ENCODE measurements at places on chromosomes 7 and 10.

GRCh38 chr7:29748286-29749099 is 57.8 kb upstream of the WIPF3 start:
- H3K4me3 ChIP-seq, result no peak overlapping the region
- peaks cover 12% of the 10 kb centered on the region for H3K27me3 ChIP-seq
- no peaks in the 10 kb centered on the region for H3K36me3 ChIP-seq
- no peak for DNase-seq
- no peaks in the 10 kb centered on the region for H3K4me1 ChIP-seq

DNA sequence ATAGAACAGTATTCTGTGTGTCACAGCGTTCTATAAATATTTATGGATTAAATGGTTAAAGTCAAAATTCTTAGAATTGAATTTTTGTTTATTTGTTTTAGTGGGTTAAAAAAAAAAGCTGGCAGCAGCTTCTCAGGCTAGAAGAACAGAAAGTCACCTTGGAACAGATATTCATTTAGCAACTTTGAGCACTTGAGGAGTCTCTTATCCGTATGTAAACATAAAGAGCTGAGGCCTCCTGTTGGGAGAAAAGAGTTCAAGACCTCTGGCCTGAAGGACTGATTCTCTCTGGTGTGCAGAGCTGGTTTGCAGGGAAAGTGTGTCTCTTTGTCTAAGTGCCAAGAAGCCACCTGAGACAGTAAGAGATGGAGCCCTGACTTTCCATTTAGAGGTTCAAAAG is 109.9 kb downstream of the HERPUD2 start:
- no peak overlapping the region for H3K27ac ChIP-seq
- peaks cover 16% of the 10 kb centered on the region for H3K27me3 ChIP-seq
- no peaks in the 10 kb centered on the region for H3K4me1 ChIP-seq
- no peaks in the 10 kb centered on the region for H3K36me3 ChIP-seq

GRCh38 chr10:3886191-3886590 is 101.2 kb upstream of the KLF6 start:
- no peak for DNase-seq
- H3K4me3 ChIP-seq, result no peak overlapping the region
- H3K4me1 ChIP-seq, result peaks cover 23% of the 10 kb centered on the region

GRCh38 chr10:5809527-5810154 is 3.6 kb downstream of the GDI2 start:
- H3K36me3 ChIP-seq, result peaks cover 25% of the 10 kb centered on the region
- DNase-seq, result no peak
- peaks cover 38% of the 10 kb centered on the region for H3K4me1 ChIP-seq
- H3K27ac ChIP-seq, result peak overlapping the region; percentile 92

- H3K36me3 ChIP-seq, result peaks cover 24% of the 10 kb centered on the region
- H3K27ac ChIP-seq, result no peak overlapping the region
- no peak overlapping the region for H3K4me3 ChIP-seq
- DNase-seq, result no peak
- H3K27me3 ChIP-seq, result no peaks in the 10 kb centered on the region
These were observed 52.0 kb downstream of the PTEN start for GRCh38 chr10:87915406-87915805.

- H3K36me3 ChIP-seq, result no peaks in the 10 kb centered on the region
- DNase-seq, result no peak
- no peak overlapping the region for H3K4me3 ChIP-seq
- no peaks in the 10 kb centered on the region for H3K4me1 ChIP-seq
These were observed 130.0 kb upstream of the LRRTM3 start for GRCh38 chr10:66795866-66796265.

- no peak overlapping the region for H3K27ac ChIP-seq
- peaks cover 5% of the 10 kb centered on the region for H3K27me3 ChIP-seq
- no peak overlapping the region for H3K4me3 ChIP-seq
These were observed 132.9 kb downstream of the BICC1 start for GRCh38 chr10:58645416-58646146.

DNA sequence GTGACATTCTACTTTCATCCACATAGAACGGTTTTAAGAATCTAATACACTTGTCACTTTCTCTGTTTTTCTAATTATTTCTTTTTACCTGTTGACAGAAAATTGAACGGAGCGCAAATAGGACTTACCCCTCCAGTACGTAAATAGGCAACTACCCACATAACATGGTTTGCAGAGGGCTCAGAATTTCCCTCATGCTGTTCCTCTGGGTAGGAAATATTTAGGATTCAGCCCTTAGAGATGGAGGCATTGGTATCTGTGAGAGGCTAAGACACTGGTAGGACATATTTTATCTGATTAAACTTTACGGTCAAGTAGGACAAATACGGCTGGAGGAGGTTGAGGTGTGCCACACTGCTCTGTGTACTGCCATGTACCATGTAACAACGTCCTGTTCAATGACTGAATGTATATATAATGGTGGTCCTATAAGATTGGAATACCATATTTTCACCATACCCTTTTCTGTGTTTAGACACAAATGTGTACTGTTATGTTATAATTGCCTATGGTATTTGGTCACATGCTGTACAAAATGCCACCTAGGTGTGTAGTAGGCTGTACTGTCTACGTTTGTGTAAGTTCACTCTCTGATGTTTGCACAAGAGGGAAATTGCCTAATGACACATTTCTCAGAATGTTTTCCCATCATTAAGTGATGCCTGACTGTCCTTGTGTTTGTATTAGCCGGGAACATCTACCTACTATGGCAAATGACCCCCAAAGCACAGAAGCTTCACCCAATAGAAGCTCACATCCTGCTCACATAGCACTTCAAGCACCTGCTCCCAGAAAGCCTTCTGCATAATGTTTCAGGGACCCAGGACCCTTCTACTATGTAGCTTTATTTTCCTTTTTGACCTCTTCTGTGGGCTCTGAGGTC is 429.4 kb upstream of the AKR1E2 start:
- no peaks in the 10 kb centered on the region for H3K4me1 ChIP-seq
- no peak for DNase-seq
- H3K36me3 ChIP-seq, result no peaks in the 10 kb centered on the region
- peaks cover 12% of the 10 kb centered on the region for H3K27me3 ChIP-seq

DNA sequence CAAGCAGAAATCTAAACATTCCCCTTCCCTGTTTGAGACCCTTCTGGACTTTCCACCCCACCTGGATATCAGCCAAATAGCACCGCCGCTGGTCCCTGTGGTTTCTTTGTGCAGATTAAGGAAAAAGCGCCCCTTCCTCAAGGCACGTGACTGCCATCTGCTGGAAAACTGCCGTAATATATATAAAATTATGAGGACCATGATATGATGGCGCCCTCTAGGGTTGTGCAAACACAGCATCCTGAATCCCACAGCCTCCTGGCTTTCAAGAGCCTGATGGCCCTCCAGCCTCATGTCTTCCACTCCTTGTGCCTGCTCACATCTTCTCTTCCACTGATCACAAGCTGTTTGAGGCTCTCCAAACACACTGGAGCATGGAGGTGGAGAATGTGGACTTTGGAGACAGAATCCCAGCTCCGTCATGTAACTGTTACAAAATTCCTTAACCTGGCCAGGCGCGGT is 121.3 kb downstream of the MYL10 start:
- H3K27me3 ChIP-seq, result peaks cover 31% of the 10 kb centered on the region
- H3K4me3 ChIP-seq, result no peak overlapping the region
- H3K4me1 ChIP-seq, result peaks cover 7% of the 10 kb centered on the region
- DNase-seq, result no peak

DNA sequence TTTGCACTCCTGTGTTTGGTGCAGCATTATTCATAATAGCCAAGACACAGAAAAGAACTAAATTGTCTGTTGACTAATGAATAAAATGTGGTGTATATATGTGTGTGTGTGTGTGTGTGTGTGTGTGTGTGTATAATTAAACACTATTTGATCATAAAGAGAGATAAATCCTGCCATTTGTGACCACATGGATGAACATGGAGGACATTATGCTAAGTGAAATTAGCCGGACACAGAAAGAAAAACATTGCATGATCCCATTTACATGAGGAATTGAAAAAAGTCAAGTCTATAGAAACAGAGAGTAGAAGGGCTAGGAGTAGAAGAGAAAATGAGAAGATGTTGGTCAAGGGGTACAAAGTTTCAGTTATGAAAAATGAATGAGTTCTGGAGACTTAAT is 85.9 kb downstream of the ANK3 start:
- H3K4me3 ChIP-seq, result no peak overlapping the region
- no peak for DNase-seq
- H3K4me1 ChIP-seq, result peaks cover 4% of the 10 kb centered on the region
- H3K27me3 ChIP-seq, result no peaks in the 10 kb centered on the region
- no peak overlapping the region for H3K27ac ChIP-seq

- no peaks in the 10 kb centered on the region for H3K4me1 ChIP-seq
- H3K27me3 ChIP-seq, result no peaks in the 10 kb centered on the region
- no peak overlapping the region for H3K4me3 ChIP-seq
These were observed 57.5 kb upstream of the SP4 start for GRCh38 chr7:21370283-21370982.

GRCh38 chr10:111446966-111447365 is 370.1 kb downstream of the ADRA2A start:
- no peak overlapping the region for H3K27ac ChIP-seq
- no peaks in the 10 kb centered on the region for H3K36me3 ChIP-seq
- H3K27me3 ChIP-seq, result peaks cover 10% of the 10 kb centered on the region
- no peaks in the 10 kb centered on the region for H3K4me1 ChIP-seq
- DNase-seq, result no peak

GRCh38 chr10:70913191-70913892 is 25.0 kb upstream of the PCBD1 start:
- H3K4me3 ChIP-seq, result no peak overlapping the region
- no peaks in the 10 kb centered on the region for H3K4me1 ChIP-seq
- peaks cover 4% of the 10 kb centered on the region for H3K36me3 ChIP-seq
- peaks cover 17% of the 10 kb centered on the region for H3K27me3 ChIP-seq

GRCh38 chr10:51368943-51369342 is 294.7 kb downstream of the PRKG1 start:
- H3K27ac ChIP-seq, result no peak overlapping the region
- H3K4me1 ChIP-seq, result no peaks in the 10 kb centered on the region
- no peaks in the 10 kb centered on the region for H3K36me3 ChIP-seq
- H3K27me3 ChIP-seq, result no peaks in the 10 kb centered on the region

GRCh38 chr7:47179812-47180515 is 401.9 kb downstream of the TNS3 start:
- H3K4me3 ChIP-seq, result no peak overlapping the region
- no peak overlapping the region for H3K27ac ChIP-seq
- H3K27me3 ChIP-seq, result no peaks in the 10 kb centered on the region
- no peak for DNase-seq
- no peaks in the 10 kb centered on the region for H3K4me1 ChIP-seq
- peaks cover 2% of the 10 kb centered on the region for H3K36me3 ChIP-seq

- peaks cover 4% of the 10 kb centered on the region for H3K36me3 ChIP-seq
- DNase-seq, result no peak
- peaks cover 13% of the 10 kb centered on the region for H3K4me1 ChIP-seq
- no peak overlapping the region for H3K27ac ChIP-seq
- H3K27me3 ChIP-seq, result peaks cover 10% of the 10 kb centered on the region
These were observed 5.7 kb downstream of the SKAP2 start for GRCh38 chr7:26858735-26859134.

DNA sequence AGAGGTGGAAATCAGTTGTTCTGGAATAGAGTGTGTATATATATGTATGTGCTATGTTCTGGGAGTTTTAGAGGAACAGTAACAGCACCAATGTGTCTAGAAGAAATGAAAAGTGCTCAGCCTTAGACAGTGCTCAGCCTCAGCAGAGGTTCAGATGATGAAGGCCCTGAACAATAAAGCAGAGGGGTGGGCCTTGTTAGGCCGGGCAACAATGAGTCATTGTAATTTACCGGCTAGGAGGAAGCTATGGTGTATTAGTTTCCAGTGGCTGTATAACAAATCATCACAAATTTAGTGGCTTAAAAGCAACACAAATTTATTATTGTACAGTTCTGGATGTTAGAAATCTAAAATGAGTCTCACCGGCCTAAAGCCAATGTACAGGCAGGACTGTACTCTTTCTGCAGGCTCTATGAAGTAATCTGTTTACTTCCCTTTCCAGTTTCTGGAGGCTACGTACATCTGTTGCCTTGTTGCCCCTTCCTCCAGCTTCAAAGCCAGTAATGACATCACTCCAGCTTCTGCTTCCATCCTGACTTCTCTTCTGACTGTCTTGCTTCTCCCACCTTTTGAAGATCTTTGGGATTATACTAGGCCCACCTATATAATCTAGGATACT is 84.6 kb downstream of the CH25H start:
- peaks cover 57% of the 10 kb centered on the region for H3K27me3 ChIP-seq
- no peak for DNase-seq
- no peak overlapping the region for H3K4me3 ChIP-seq
- no peaks in the 10 kb centered on the region for H3K4me1 ChIP-seq

DNA sequence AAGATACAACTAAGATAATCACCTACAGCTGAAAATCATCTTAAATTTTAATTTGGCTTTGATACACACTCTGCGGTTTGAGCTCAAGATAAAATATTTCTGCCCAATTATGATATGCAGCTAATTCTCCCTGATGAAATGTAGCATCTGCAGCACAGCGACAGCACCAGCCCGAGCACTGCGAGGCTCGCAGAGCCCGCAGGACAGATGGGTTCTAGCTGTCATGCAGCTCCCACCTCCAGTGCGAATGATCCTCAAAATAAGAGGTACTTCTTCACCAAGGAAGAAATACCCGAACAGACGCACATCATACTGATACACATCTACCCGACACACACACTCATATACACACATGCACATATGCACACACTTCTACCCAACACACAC is 457.6 kb downstream of the PTPRN2 start:
- no peaks in the 10 kb centered on the region for H3K4me1 ChIP-seq
- no peaks in the 10 kb centered on the region for H3K36me3 ChIP-seq
- H3K27ac ChIP-seq, result no peak overlapping the region
- DNase-seq, result no peak
- H3K4me3 ChIP-seq, result no peak overlapping the region

DNA sequence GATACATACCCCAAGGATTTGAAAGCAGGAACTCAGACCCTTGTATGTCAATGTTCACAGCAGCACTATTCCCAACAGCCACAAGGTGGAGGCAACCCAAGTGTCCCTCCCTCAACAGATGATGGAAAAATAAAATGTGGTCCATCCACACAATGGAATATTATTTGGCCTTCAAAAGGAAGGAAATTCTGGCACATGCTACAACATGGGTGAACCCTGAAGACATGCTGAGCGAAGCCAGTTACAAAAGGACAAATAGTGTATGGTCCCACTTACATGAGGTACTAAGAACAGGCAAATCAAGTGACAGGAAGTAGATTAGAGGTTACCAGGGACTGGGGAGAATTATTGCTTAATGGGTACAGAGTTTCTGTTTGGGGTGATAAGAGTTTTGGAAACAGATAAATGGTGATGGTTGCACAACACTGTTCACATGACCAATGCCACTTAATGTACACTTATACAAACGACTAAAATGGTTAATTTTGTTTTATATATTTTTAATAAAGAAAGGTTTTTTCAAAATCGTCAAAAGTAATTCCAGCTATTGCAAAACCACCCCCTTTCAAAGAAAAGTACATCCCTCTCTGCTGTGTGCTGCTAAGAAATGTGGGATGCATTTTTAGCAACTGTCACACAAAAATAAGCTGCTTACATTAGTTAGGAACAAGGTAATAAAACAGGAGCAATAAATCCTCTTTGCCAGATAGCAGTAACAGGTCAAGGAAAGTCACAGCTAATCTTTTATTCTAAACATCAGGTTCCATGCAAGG is 85.7 kb downstream of the GRB10 start:
- H3K27ac ChIP-seq, result peak overlapping the region; percentile 42
- peaks cover 6% of the 10 kb centered on the region for H3K4me1 ChIP-seq

GRCh38 chr7:124085179-124085578 is 52.3 kb upstream of the TMEM229A start:
- no peaks in the 10 kb centered on the region for H3K27me3 ChIP-seq
- H3K36me3 ChIP-seq, result no peaks in the 10 kb centered on the region
- DNase-seq, result no peak
- no peak overlapping the region for H3K27ac ChIP-seq
- no peak overlapping the region for H3K4me3 ChIP-seq
- no peaks in the 10 kb centered on the region for H3K4me1 ChIP-seq

GRCh38 chr10:118259288-118259906 is 82.7 kb downstream of the FAM204A start:
- H3K4me3 ChIP-seq, result no peak overlapping the region
- no peaks in the 10 kb centered on the region for H3K36me3 ChIP-seq
- peaks cover 59% of the 10 kb centered on the region for H3K27me3 ChIP-seq
- H3K4me1 ChIP-seq, result no peaks in the 10 kb centered on the region
- no peak overlapping the region for H3K27ac ChIP-seq

Data from effector memory CD8-positive, alpha-beta T cell (primary cell).